ENCODE measurements at places on chromosomes 16 and 17. TPM values are rescaled to one million over a fixed set of nuclear protein-coding genes. Genes with fewer than 3 reads are reported as not detected.

SUPT4H1 gene
- 144 TPM for polyA plus RNA-seq

- DNase-seq: no peak
These were observed 10.0 kb downstream of the CDC27 start for GRCh38 chr17:47179141-47179540.

- DNase-seq: no peak
These were observed 41.1 kb downstream of the TANGO6 start for GRCh38 chr16:68884401-68884800.

DNA sequence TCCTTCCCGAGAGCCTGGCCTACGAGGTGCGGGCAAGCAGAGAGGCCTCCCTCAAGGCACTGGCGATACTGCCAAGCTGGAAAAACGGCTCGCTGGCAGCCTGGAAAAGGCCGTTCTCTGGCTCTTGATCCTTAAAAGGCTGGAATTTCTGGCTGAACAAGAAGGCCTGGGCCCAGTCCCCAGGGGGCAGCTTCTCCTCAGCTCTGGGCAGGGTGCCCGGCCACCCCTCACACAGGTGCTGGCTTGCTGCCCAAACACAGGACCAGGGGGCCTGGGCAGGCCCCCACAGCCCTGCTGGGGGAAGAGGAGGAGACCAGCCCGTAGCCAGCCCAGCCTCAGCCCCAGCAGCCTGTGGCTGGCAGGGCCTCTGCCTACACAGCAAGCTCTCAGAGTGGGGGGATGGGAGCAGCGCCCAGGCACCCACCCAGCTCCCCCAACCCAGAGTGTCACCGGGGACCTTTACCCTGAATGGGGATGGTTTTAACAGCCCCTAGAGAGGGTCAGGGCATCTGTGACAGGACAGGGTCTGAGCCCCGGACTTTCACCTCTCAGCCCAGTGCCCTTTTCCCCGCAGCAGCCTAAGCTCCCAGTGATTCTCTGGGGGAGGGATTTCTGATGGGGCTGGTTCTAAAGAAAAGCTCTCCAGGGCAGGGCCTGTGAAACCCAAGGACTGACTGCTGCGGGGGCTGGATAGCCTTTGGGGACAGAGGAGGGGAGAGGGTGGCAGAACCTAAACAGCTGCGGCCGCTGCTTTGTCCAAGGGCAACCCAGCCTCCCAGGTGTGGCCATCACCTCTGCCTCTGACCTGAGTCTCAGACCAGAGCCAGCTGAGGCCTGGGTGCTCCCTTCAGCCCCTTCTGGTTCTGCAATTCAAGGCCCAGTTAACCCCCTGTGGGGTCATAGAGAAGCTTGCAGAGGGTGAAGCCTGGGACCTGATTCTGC is 38.6 kb upstream of the TOB1 start:
- no peak for DNase-seq

- no peak for DNase-seq
These were observed 9.1 kb downstream of the NLE1 start for GRCh38 chr17:35132816-35133550.

PHF23 gene
- polyA plus RNA-seq: 74.3 TPM

FGF11 gene
- 6.9 TPM for polyA plus RNA-seq

DNA sequence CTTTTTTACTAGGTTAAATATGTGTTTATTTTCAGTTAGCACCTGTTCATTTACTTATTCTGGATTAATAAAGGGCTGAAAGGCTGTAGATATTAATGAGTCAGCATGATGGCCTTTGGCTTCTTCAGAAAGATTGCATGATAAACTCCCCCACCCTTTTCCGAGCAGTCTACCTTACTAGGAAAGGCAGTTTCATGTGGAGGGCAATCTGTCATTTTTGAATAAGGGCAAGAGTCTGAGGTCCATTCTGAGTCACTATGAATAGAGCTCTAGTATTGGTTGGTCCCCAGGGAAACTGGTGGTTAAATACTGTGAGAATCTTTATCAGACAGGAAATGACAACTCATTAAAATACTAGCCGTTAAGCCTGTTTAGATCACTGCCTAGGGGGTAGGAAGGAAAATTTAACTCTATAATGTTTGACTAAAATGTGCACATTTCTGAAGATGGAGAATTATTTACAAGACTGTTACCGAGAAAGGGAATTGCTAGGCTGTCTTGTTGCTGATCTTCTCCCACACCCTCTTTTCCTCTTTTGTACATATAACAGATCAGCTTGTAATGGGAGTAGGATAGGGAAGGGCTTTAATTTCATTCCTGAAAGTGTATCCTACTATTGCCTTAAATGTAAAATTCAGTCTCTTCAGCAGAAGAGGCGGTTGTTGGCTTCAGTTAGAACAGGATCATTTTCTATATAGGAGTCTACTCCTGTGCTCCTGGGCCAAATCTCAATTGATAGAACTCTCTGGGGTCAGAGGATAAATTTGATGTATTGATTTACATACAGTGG is 63.3 kb downstream of the TUBD1 start:
- DNase-seq: no peak

- DNase-seq: no peak
These were observed 56.6 kb downstream of the TEKT5 start for GRCh38 chr16:10638101-10638500.

DNA sequence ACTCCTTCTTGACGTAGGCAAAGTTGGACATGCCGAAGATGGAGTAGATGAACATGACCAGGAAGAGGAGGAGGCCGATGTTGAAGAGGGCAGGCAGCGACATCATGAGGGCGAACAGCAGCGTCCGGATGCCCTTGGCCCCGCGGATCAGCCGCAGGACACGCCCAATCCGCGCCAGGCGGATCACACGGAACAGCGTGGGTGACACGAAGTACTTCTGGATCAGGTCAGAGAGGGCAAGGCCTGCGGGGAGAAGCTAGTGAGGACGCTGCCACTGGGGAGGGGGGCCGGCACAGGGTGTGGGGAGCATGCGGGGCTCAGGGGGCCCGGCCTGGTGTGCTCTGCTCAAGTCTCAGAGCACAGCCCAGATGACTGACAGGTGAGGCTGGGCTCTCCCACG is 9.6 kb upstream of the CD79B start:
- no peak for DNase-seq

GRCh38 chr17:44502598-44503146 is 534 bp downstream of the GPATCH8 start:
- no peak for DNase-seq

DNA sequence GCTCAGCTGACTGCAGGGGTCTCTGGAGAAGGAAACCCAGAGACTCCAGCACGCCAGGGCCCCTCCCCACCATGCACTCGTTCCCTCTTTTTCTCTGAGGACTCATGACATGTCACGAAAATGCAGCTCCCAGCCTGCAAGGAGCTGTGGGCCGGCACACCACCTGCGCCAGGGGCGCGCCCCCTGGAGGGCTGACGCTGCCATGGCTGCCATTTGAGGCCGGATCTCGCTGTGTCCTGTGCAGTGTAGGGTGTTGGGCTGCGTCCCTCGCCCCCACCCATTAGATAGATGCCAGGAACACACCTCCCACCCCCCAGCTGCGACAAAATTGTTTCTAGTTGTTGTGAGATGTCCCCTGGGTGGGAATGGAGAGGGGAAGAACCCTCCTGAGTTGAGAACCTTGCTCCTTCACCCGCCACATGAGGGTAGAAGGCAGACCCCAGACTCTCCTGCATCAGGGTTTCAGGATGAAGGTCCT is 8.2 kb downstream of the SYNGR2 start:
- DNase-seq: no peak

HIC1 gene
- 16.5 TPM for polyA plus RNA-seq

DNA sequence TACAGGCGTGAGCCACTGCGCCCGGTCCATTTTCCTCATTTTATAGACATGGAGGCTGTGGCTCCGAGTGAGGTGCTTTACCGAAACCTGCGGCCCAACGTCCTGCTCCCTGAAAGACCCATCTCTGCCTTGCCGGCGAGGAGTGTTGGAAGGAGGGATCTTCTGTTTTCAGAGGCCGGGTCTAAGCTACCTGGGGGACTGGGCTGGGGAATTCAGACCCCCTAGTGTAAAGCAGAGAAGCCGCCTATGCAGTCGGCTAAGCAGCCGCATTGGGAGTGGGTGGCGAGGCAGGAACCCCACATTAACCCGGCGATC is 16.3 kb downstream of the MEOX1 start:
- DNase-seq: no peak

ABI3 gene
- polyA plus RNA-seq: 5.6 TPM

DNA sequence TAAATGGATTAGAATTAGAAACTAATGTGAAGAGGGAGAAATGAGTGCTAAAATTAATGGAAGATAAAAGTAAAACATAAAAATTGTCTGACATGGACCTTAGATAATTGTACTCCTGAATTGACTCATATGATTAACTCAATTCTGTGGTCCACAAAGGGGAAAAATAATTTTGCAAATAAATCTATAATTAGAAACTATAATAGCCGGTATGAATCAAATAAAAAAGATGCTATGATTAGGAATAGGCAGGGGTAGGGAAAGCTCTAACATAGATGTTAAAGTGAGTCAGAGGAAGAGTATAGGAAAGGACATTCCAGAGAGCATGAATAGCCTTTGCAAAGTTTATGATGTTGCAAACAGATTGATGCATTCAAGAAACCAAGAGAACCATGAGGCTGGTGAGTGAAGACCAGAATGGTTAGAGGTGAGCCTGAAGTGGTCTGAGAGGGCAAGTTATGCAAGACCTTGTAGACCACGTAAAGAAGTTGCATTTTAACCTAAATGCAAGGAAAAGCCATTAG is 262.1 kb upstream of the CA10 start:
- no peak for DNase-seq

LGALS9 gene
- polyA plus RNA-seq: 14.9 TPM

- DNase-seq: no peak
These were observed at the start of gene NTN3 for GRCh38 chr16:2471016-2471652. TSS of gene NTN3 (plus strand) at chr16:2471297. CDS start at chr16:2471702, 405 bp downstream.

RDM1 gene
- 2.6 TPM for polyA plus RNA-seq

TEKT1 gene
- polyA plus RNA-seq: 0.62 TPM

- no peak for DNase-seq
These were observed 119.8 kb downstream of the PRKCA start for GRCh38 chr17:66422186-66422585.

- DNase-seq: no peak
These were observed 29.2 kb downstream of the NOL11 start for GRCh38 chr17:67746704-67747571.

DNA sequence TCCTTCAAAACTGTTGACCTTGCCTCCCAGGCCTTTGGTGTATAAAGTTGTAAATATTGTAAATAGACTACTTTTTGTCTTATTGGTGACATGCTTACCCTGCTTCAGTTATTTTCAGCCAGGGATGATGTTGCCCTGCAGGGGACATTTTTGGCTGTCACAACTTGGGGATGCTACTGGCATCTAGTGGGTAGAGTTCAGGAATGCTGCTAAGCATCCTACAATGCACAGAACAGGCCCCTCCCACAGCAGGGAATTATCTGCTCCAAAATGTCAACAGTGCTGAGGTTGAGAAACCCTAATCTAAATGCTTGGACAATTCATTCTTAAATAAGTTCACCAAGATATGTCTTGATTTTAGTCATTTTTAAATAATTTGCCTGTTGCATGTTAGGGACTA is 459.8 kb downstream of the PMP22 start:
- DNase-seq: no peak

GAST gene
- not detected for polyA plus RNA-seq

SPDYE4 gene
- polyA plus RNA-seq: 0.43 TPM

KCNG4 gene
- 0.08 TPM for polyA plus RNA-seq

DNA sequence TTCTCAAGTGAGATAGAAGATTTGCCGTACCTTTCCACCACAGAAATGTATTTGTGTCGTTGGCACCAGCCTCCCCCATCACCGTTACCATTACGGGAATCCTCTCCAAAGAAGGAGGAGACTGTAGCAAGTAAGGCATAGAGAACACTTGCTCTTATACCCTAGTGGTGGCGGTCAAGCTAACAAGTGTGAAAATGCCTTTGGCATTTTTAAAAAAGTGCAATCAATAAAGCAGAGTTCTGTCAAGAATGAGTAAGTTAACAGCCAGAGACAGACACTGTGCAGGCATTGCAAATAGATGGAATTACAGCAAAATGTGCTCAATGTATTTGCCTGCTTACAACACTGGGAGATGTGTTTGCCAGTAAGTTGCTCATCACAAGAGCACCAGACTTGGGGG is 7.7 kb downstream of the MSL1 start:
- no peak for DNase-seq

BMERB1 gene
- polyA plus RNA-seq: 40.8 TPM

DNA sequence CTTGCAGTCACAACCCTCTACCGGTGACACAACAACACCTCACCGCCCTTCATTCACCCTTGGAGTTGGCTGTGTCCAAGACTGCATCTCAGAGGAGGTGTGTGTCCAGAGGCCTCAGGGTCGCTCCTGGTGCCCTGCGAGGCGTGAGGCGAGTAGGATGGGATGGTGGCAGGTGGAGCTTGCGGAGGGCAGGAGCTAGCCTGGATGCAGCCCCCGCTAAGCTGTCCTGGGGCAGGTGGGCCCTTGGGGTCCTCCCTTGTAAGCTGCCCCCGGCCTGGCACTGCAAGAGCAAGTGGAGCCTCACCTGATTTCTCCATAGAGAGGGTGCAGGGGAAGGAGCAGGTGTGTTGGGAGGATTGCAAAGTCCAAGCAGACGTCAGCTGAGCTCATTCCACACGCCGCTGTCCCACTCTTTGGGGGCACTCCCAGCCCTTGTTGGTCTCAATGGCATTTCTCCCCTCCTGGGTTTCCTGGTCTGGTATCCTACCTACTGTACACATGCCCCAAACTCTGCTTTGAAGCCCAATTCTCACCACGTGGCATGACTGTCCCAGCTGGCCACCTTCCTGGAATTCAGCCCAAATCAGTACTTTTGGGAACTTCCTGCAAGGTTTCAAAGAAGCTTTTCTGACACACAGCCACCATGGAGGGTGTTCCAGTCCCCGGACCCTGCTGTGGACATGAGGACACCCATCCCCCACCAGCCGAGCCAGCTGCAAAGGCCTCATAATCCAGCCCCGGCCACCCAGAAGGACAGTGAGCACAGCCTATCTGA is 18.1 kb upstream of the ICAM2 start:
- no peak for DNase-seq

TBC1D3I gene
- polyA plus RNA-seq: not detected

KRT16 gene
- polyA plus RNA-seq: not detected

KRT24 gene
- polyA plus RNA-seq: not detected

DNA sequence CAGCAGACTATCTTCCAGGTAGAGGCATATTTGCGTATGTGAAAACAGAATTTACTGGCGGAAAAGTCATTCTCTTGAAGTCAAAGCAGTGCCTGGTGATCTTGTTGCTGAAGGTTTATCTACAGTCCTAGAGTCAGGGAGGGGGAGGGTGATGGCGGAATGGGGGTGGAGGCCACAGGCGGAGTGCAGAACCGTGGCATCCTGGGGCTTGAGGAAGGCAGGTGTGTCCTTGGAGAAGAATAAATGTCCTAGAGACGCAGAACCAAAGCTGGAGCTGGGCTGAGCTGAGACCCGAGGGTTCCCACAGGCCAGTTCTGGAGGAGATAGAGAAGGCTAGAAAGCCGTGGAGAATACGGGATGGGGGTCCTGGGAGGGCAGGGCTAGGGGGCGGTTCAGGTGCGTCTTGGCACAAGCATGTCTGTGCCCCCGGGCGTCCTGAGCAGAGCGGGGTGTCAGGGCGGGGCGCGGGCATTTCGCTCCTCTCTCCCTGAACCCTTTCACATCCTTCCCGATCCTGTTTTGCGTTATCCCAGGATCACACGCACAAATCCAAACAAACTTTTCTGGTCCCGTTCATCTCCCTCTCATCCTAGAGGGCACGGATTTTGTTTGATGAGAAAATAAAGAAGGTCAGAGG is 76.9 kb upstream of the CREBBP start:
- no peak for DNase-seq

All from left renal cortex interstitium (tissue), 4 donors.